ENCODE measurements at places on chromosomes 16 and 17. TPM values are rescaled to one million over a fixed set of nuclear protein-coding genes. Genes with fewer than 3 reads are reported as not detected.

Gene RRAD
- under 0.01 TPM for total RNA-seq

Gene ACBD4
- 3.5 TPM for total RNA-seq

Gene DRC3
- 2.0 TPM for total RNA-seq

Gene ST6GALNAC1
- total RNA-seq, result not detected

Gene GAST
- not detected for total RNA-seq

Gene TMED6
- total RNA-seq, result 0.19 TPM

Gene ATP2A1
- total RNA-seq, result 0.19 TPM

Gene CES5A
- total RNA-seq, result not detected

Gene CPHXL2
- total RNA-seq, result not detected

Gene TBC1D3H
- not detected for total RNA-seq

Gene PERCC1
- total RNA-seq, result 0.19 TPM

Gene ABCA3
- 33.9 TPM for total RNA-seq

Gene XYLT1
- total RNA-seq, result 0.98 TPM

Gene CDH13
- 235 TPM for total RNA-seq

Gene NSRP1
- 10.2 TPM for total RNA-seq

Gene OR1F1
- total RNA-seq, result not detected

Gene SDK2
- total RNA-seq, result not detected

Gene NCOR1
- total RNA-seq, result 166 TPM

Gene SULT1A2
- not detected for total RNA-seq

Gene ADAD2
- total RNA-seq, result 0.10 TPM

Gene ZNF207
- total RNA-seq, result 225 TPM

Gene HOXB5
- 0.33 TPM for total RNA-seq

Gene SLC26A11
- total RNA-seq, result 18.9 TPM

Gene TOX3
- total RNA-seq, result not detected

Gene C16orf78
- not detected for total RNA-seq

Gene SLC16A11
- 0.98 TPM for total RNA-seq

Gene RANBP10
- 11.2 TPM for total RNA-seq

Gene ABCA8
- total RNA-seq, result 1.4 TPM

Gene PMM2
- 49.6 TPM for total RNA-seq

Gene MT1G
- total RNA-seq, result not detected

All from vein endothelial cell (primary cell).